ENCODE measurements at places on chromosomes 1 and 21. TPM values are rescaled to one million over a fixed set of nuclear protein-coding genes. Genes with fewer than 3 reads are reported as not detected.

Gene KRTAP19-3
- not detected for total RNA-seq

- peaks cover 5% of the 10 kb centered on the region for H3K4me1 ChIP-seq
- no peak overlapping the region for H3K27ac ChIP-seq
- no peaks in the 10 kb centered on the region for H3K36me3 ChIP-seq
- H3K4me3 ChIP-seq: no peak overlapping the region
Measured at GRCh38 chr1:52862666-52863458, 20.3 kb downstream of the ZYG11A start.

GRCh38 chr1:206694171-206695124, 9.7 kb downstream of the MAPKAPK2 start:
- no peaks in the 10 kb centered on the region for H3K27me3 ChIP-seq
- H3K4me1 ChIP-seq: peaks cover 84% of the 10 kb centered on the region
- DNase-seq: no peak

- no peak overlapping the region for H3K4me3 ChIP-seq
- H3K36me3 ChIP-seq: no peaks in the 10 kb centered on the region
- no peak for DNase-seq
- H3K27ac ChIP-seq: no peak overlapping the region
- H3K27me3 ChIP-seq: peaks cover 27% of the 10 kb centered on the region
Measured at GRCh38 chr21:39611551-39612190, 1.1 kb upstream of the B3GALT5 start.
